ENCODE measurements at places on chromosomes 2 and 18. TPM values are rescaled to one million over a fixed set of nuclear protein-coding genes. Genes with fewer than 3 reads are reported as not detected.
A peak's percentile ranks its signal among the peaks of the same experiment; 100 is the strongest.

DNA sequence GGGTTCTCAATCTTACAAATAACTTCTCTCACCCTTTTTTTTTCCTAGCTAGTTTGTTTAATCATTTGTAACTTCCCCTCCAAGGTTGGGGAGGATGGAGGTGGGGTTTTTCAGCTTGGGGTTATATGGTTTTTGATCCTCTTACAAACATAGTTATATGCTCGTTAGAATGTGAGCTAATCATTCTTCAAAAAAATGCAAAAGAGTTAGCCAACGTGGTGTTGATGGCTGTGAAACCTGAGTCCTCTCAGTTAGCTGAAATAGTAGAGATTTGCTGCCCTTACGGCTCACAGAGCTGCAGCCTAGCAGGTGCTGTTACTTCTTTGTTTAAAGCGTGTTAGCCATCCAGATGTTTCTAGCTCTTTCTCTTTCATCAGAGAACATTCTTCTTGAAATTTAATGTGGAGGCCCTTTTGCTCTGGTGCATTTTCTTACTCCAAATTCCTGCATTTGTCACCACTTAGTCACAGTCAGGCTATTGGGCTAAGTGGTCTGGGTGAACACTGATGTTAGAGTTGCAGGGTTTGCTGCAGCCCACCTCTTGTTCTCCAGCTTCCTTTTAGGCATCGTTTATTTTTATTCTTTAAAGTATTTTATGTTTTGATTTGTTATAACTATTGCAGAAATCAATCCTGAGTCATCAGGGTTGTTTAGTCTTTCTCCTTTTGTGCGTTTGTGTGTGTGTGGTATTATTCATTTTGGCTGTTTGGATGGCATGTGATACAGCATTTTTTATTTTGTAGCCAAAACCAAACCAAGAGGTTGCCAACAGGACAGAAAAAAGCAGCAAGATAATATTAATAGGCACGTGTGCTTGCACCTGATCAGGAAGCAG lies 41.1 kb downstream of the LIMS1 start:
- DNase-seq: peak; percentile 82

DNA sequence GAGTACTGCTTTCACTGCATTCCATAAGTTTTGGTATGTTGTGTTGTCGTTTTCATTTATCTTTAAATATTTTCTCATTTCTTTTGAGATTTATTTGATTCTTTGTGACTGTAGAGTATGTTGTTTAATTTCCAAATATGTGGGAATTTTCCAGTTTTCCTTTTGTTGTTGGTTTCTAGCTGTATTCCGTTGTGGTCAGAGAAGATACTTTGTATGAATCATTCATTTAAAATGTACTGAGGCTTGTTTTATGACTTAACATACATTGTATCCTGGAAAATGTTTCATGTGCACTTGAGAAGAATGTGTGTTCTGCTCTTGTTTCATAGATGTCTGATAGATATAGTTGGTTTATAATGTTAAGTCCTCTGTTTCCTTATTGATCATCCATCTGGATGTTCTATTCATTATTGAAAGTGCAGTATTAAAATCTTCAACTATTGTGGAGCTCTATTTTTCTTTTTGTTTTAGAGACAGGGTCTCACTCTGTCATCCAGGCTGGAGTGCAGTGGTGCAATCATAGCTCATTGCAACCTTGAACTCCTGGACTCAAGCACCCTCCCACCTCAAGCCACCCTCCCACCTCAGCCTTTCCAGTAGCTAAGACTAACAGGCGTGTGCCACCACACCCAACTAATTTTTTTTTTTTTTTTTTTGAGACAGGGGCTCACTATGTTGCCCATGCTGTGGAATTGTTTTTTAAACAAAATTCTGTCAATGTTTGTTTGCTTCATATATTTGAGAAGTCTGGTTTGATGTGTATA lies 96.8 kb downstream of the TAF4B start:
- DNase-seq: peak; percentile 68

DNA sequence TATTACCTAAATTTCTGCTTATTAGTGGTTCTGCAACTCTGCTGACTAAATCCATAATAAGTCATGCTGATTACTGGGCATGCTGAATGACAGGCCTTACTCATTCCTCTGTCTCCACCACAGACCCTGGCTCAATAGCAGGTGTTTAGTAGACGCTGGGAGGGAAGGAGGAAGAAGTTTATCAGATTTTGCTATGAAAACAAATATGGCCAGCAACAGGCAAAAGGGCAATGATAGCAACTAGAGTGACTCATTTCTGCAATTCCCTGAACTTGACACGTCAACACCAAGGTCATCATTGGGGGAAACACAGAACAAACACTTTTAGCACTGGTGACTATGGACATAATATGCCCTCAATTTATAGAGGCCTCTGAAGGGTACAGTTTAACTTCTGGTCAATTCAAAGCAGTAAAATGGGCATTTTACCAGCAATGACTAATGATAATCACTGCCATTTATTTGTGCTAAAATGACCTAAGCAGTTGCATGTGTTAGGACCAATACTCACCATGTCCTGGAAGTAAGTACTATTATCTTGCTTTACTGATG lies 35.2 kb downstream of the TMEM163 start:
- no peak for DNase-seq

The YES1 gene
- 99.2 TPM for total RNA-seq

DNA sequence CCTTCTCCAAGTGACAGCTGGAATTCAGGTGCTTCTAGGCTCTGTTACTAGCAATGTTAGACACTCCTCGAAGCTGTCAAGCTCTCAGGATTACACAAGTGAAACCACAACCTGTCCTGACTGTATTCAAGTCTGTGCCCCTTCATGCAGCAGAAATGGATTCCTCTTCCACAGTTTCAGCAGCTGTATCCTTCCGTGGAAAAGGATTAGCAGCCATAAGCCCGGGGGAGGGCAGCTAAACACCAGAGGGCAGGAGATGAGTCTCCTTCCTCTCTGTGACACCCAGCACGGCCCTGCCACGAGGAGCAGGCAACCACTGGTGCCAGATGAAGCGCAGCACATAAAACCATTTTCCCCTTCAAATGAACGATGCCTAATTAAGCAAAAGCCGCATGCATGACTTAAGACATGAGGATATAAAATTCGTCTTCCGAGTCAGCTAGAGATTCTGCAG lies 1.2 kb downstream of the ST3GAL5 start:
- DNase-seq: peak; percentile 72
